Stimulated activated CD4-positive, alpha-beta T cell treated with anti-CD3 and anti-CD28 coated beads, Interleukin-2, amount 100 ng/mL, for 24 hours (primary cell): ENCODE measurements at places on chromosomes 6 and 20.

DNA sequence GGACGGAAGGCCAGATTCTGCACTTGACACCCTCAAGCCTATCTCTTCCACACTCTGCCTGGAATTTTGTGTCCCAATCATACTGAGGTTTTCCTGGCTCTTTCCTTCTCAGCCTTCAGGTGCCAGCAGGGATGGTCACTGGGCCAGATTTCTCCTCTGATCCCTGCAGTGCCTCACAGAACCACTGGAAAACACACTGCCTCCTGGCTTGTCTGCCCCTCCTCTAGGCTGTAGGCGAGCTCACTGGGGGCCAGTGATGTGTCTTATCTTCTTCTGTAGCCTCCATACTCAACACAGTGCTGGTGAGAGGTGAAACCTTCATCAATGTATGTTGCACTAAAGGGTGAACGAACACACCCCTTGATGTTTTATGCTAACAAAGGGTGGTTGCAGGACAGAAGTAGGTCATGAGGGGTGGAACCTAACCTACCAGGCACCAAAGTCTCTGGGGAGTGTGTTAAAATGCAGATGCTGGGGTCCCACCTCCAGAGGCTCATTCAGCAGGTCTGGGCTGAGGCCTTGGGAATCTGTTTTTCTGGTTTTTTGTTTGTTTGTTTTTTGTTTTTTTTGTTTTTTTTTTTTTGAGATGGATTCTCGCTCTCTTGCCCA is 80.3 kb downstream of the CDH26 start:
- no peak for DNase-seq

- no peak for DNase-seq
Measured at GRCh38 chr20:61514018-61514365, 261.9 kb downstream of the CDH4 start.

- no peak for DNase-seq
Measured at GRCh38 chr6:36999751-37000125, 5.7 kb upstream of the FGD2 start.

- DNase-seq, result no peak
Measured at GRCh38 chr20:40848526-40848925, 159.5 kb upstream of the MAFB start.

DNA sequence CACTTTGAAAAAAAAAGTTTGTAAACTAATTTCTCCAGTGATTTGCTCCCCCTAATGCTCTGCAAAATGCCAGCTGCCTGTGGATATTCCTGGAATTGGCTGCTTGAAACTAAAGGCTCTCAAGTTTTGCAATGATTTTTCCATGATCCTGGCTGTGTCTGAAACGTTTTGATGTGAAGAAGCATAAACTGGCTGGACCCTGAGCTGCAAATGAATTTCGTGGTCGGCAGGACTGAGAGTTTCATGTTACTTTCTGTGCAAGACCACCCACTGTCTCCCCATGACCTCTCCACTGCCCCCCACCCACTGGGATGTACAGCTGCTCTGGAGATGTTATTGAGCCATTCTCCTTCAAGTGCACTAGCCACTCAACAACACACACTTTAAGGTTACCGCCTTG is 171.3 kb upstream of the SSTR4 start:
- no peak for DNase-seq

GRCh38 chr6:112522587-112522986 is 175.5 kb downstream of the RFPL4B start:
- no peak for DNase-seq

GRCh38 chr6:14857001-14857400 is 388.9 kb upstream of the JARID2 start:
- no peak for DNase-seq

DNA sequence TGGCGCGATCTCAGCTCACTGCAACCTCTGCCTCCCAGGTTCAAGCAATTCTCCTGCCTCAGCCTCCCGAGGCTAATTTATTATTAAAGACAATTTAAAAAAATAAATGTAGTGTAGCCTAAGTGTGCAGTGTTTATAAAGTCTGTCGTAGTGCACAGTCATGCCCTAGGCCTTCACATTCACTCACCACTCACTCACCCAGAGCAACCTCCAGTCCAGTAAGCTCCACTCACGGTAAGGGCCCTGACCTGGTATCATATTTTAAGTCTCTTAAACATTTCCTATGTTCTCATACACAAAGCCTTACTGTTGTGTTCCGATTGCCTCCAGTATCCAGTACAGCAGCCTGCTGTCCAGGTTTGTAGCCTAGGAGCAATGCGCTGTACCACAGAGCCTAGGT is 168.2 kb upstream of the FOXQ1 start:
- no peak for DNase-seq

- no peak for DNase-seq
Measured at GRCh38 chr6:121430514-121431460, 4.7 kb upstream of the GJA1 start.

DNA sequence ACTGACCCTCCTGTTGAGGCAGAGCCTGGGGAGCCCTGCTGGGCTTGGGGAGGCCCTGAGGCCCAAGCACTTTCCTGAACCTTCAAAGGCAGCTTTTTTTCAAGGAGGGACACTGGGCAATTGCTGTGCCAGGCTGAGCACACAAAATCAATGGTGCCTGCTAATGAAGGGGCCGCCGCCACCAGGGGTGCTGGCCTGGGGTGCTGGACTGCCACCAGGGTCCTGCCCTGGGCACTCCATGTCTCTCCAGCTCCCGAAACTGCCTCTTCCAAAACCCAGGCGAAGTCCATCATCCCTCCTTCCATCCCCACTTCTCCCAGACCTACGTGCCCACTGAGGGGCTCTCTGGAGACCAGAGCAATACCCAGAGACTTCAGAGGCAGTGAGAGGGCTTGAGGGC is 145.6 kb downstream of the GRM4 start:
- DNase-seq, result no peak

DNA sequence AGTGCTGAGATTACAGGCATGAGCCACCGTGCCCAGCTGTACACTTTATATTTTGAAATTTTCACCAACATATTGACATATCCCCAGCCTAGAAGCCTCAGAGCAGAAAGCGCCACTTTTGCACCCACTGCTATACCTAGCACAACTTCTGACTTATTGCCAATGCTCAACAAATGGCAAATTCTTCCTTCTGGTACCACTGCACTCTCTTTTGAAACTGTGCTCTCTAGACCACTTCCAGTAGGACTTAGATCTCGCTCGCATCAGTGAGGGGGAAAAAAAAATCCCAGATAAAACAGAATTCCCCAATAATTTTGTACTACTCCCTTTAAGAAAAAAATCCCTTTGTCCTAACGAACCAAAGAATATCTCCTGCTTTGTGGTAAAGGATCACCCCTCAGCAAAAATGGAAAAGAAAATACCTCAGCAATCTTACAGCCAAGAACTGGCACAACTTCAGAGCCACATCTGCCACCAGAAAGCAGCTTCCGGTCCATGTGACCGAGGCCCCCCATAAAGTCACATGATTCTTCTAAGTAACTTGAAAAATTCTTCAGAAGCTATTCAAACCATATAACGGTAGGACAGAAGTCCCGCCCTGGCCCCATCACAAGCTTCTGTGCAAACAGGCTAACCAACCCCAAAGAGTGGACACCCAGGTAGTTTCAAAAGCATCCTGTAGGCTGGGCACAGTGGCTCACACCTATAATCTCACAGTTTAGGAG is 18.5 kb upstream of the IL17F start:
- no peak for DNase-seq

- peak; percentile 34 for DNase-seq
Measured at GRCh38 chr6:6683969-6684833, 95.7 kb downstream of the LY86 start.

DNA sequence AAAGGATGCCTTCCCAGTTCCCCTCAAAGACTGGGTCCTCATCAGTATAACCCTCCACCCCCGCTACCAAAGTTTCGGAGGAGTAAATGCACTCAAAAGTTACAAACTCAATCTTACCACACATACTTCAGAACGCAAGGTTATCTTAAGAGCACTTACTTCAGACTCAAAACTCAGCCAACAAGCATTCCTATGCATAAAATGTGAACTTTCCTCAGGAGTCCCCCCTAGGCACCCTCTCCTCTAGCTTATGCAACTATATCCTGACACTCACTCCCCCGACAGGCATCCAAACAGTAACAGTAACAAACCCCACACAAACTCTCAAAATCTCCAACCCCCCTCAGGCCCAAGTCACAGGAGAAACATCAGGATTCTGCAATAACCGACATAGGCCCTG is 11.1 kb upstream of the ADTRP start:
- no peak for DNase-seq

- DNase-seq, result no peak
Measured at GRCh38 chr6:87001494-87001893, 64.2 kb downstream of the HTR1E start.

DNA sequence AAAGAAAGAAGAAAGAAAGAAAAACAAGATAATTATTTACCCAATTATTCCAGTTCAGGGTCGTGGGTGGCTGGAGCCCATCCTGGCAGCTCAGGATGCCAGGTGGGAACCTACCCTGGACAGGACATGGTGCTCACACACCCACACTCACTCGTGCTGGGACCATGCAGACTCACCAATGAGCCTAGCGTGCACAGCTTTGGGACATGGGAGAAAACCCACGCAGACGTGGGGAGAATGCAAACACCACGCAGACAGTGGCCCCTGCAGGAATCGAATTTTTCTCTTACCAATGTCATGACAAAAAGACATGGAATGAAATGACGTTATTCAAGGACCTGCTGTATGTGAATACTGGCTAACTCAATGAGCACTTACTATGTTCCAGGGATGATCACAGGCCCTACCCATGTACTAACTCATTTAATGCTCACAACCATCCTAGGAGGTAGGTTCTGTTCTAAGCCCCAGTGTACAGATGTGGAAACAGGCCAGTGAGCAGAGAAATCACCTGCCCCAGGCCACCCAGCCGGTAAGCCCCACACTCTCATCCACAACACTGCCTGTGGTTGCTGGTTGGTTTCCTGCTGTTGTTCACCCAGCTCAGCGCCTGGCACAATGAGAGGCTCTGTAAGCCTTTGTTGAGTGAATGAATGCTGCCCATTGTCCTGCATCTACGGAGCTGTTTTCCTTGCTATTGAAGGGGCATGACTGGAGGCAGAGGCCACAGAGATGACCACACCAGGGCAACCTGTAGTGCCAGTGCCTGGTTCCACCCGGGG is 6.8 kb upstream of the PI16 start:
- DNase-seq, result no peak

- no peak for DNase-seq
Measured at GRCh38 chr20:48142516-48142773, 357.2 kb upstream of the SULF2 start.

DNA sequence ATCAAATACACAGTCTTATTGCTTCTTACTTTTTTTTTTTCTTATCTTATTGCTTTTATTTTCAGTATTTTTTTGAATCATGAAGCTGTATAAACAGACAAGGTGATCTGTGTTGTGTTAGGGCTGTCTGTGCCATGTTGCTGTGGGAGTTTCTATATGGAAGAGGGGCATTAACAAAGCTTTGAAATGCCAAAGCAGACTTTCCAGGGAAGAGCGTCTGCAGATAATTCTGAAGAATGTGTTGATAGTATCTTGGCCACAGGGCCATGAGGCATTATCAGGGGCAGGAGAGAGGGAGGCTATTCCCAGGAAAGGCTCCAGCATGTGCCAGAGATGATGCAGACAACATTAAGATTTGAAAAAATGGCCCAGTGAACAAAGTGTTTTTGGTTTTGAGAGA is 354.5 kb downstream of the UTRN start:
- DNase-seq, result no peak

- no peak for DNase-seq
Measured at GRCh38 chr6:14722704-14723103, 523.2 kb upstream of the JARID2 start.

GRCh38 chr6:30394139-30394538 is 49.2 kb downstream of the RPP21 start:
- DNase-seq, result no peak

GRCh38 chr6:62740596-62740995 is 454.6 kb upstream of the KHDRBS2 start:
- DNase-seq, result no peak

GRCh38 chr6:146113084-146113623 is 84.3 kb downstream of the GRM1 start:
- DNase-seq, result no peak

- DNase-seq, result no peak
Measured at GRCh38 chr6:110495949-110496348, 19.5 kb upstream of the SLC22A16 start.

GRCh38 chr6:155383913-155384312 is 69.6 kb upstream of the TFB1M start:
- no peak for DNase-seq

DNA sequence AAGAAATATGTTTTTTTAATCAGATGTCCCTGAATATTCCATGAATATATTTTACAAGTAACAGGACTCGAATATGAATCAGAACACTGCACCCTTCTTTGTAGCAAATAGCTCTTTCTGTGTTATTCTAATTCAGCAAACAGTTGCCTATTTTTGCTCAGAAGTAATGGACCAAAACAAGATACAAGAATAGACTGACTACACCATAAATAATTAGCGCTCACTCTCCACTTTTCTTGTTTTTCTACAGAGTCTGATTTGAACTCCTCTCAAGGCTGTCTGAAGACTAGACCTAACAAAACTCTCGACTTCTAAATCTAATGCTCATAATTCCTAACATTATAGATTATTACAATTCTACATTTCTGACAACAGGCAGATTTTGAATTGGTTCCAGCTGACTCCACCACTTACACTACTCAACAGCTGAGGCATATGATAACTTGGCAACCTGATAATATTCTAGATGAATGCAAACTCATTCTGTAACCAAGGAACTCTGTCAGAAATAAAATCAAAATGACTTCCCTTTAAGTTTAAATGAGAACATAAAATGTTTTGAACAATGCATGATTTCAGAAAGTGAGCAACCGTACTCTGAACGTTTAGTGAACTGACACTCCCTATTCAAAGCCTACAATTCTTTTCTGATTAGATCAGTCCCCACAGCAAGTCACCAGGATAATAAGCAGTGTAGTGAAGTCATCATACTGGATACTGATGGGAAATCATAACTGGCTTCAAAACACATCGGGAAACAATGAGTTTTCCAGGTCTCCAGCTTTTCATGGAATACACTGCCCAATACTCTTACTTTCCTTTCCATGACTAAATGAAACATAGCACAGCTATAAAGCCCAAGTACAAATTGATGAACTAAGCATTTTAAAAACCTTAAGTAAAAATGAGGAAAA is 114.2 kb upstream of the BEND6 start:
- no peak for DNase-seq

GRCh38 chr6:22363714-22364239 is 66.9 kb upstream of the PRL start:
- DNase-seq, result no peak

DNA sequence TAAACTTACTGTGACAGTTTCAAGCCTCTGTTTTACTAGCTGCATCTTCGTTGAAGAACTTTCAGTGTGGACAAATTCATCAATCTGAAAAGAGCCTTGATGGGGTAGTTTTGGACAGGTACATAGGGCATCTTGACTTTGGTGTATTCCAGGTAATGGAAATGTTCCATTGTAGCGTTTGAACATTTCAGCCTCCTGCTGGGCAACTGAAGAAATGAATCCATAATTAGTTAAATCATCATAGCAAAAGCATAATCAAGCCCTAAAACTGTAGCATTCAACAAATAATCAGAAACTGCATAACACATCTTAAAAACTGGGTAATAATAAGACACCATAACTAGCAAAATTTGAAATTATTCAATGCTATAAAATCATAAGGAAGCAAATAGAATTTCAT is 86.2 kb downstream of the AHI1 start:
- DNase-seq, result no peak
